ENCODE measurements at places on chromosomes 4 and X.

- DNase-seq = no peak
These were observed 225.2 kb downstream of the MGST2 start for GRCh38 chr4:139890816-139891215.

DNA sequence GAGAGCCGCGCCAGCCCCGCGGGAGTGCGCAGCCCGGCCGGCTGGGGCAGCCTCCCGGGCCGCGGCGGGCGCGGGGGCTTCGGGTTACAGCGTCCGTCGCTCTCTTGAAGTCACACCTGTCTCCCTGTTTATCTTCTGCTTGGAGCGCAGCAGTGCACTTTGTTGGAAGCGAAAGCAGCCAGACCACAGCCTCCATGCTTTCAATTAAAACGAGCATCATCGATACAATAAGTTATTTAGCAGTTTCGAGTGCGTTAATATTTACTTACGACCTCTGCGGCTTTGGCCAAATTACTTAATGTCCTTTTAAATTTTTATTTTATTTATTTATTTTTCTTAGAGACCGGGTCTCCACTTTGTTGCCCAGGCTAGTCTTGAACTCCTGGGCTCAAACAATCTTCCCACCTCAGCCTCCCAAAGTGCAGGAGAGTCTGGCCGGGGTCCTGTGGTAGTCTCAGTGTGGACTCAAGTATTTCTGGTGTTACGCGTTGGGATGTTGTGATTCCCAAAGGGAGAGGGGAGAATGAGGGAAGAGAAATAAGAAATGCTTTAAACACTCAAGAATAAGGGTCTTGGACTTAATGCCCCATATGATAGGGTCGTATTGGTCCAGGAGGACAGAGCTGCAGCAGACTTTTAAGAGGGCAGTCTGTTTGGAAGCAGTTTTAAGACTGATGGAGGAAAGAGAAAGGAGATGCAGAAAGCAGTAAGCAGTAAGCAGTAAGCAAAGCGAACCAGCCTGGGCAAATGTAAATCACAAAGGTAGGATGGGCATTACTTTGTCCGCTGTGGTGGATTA, 504 bp upstream of the PDLIM3 start:
- no peak for DNase-seq

DNA sequence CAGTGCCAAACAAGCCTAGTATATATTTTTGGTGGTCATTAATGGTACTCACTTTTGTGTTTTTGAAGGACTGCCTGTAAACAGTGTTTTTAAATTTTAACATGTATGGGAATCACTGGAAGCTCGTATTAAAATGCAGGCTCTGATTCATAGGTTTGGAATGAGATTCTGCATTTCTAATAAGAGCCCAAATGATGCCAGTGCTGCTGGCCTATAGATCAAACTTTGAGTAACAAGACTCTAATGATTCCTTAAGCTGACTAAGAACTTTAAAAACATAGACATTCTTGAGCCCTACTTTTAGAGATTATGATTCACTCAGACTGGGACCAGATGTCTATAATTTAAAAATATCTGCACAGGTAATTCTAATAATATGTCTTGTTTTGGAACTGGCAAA, 823.2 kb upstream of the LCORL start:
- DNase-seq = no peak

DNA sequence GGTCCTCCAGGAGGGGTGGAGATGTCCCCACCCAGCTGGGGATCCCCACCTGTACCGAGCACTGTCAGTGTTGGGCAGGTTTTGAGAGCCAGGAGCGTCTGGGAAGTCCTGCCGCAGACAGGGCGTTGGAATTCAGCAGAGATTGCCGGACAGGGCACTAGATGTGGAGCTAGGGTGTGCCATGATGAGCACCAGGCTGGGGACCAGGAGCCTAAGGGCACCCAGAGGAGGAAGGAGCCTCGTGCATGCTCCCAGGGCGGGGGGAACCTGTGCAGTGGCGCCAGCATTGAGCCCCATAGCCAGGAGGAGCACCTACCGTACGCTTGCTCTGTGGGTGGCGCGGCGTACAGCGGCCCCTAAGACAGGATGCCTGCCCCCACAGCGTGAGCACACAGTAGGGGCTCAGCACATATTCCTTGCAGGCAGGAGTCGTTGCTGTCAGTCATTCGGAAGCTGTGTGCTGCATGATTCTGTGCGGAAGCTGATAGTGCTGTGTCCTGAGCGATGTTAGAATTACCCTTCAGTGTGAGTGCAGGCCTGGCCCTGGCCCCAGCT, 18.8 kb upstream of the TADA2B start:
- no peak for DNase-seq

GRCh38 chr4:53019485-53020382, 157.6 kb downstream of the RASL11B start:
- no peak for DNase-seq

DNA sequence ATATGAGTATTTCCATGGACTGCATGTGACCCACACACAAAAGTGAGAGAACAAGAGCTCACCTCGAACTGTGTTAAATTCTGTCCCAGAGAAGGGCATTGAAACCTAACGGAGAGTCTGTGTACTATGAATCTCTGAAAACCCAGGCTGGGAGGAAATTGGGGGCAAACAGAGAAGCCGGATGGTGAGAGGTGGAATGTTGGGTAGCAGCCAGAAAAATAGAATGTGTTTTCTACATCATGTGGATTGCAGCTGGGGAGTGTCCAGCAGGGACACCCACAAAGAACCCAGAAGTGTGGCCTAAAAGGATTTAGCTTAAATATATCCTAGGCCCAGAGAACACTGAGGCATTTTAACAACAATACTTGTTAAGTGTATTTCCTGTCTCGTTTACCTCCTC, 38.6 kb downstream of the MND1 start:
- no peak for DNase-seq

DNA sequence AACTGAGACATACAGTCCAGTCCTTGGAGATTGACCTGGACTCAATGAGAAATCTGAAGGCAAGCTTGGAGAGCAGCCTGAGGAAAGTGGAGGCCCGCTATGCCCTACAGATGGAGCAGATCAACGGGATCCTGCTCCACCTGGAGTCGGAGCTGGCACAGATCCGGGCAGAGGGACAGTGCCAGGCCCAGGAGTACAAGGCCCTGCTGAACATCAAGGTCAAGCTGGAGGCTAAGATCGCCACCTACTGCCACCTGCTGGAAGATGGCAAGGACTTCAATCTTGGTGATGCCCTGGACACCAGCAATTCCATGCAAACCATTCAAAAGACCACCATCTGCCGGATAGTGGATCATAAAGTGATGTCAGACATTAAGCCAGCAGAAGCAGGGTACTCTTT, 20.4 kb upstream of the FRMPD3 start:
- no peak for DNase-seq

- DNase-seq = no peak
These were observed 239.0 kb upstream of the GIMD1 start for GRCh38 chr4:106607558-106607957.

GRCh38 chrX:36803151-36803550, 205.0 kb upstream of the FAM47C start:
- no peak for DNase-seq

GRCh38 chr4:86043755-86044592, 315.9 kb downstream of the MAPK10 start:
- no peak for DNase-seq
